Kidney (tissue), 22 donors: ENCODE measurements at places on chromosomes 16 and 17. TPM values are rescaled to one million over a fixed set of nuclear protein-coding genes. Genes with fewer than 3 reads are reported as not detected.

DNA sequence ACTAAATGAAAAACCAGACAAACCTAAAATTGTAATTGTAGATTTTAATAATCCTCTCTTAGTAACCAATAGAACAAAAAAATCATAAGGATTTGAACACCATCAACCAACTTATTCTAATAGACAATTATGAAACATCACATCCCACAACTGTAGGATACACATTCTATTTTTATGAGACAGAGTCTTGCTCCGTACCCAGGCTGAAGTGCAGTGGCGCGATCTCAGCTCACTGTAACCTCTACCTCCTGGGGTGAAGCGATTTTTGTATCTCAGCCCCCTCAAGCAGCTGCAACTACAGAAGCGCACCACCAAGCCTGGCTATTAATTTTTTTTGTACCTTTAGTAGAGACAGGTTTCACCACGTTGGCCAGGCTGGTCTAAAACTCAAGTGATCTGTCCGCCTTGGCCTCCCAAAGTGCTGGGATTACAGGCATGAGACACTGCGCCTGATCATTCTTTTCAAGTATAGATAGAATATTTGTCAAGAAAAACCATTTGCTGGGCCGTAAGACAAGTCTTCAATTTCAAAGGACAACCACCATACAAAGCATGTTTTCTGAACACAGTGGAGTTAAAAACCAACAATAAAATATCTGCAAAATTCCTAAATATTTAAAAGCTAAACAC, 49.8 kb downstream of the CREBBP start:
- no peak for DNase-seq

DNA sequence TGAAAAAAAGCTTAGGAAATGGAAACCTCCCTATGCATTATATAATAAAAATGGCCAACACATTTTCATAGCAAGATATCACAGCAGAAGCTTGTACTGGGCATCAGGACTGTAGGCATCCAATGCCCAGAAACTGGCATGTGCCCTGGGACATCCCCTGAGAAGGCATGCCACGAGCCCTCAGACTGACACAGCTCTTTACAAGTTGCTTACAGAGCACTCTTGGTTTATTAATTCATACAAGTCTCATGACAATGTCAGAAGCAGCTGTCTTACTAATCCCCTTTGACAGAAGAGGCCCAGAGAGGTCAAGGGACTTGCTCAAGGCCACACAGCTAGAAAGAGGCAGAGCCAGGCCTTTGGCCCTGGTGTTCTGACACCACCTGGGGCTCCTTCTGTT, 5.6 kb upstream of the CCL2 start:
- DNase-seq = no peak

DNA sequence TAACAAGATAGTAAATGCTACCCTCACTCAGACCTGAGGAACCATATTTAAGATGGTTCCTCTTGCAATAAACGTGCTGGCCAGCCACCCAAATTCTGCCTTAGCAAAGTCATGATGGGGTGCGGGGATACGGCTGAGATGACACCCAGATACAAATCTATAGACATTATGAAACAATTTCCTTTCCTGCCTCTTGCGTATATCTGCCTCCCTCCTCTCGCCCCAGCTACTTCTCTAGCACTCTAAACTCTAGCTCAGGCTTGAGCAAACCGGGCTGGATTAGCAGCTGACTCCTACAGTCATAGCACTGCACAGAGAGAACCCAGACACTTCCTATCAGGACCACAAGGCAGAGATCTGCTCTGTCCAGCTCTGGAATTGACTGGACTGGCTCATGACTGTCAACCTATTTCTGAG, 22.3 kb downstream of the CD300LF start:
- DNase-seq = peak; percentile 21

- no peak for DNase-seq
Observed at GRCh38 chr16:72517154-72517553, 345.2 kb upstream of the PMFBP1 start.

DNA sequence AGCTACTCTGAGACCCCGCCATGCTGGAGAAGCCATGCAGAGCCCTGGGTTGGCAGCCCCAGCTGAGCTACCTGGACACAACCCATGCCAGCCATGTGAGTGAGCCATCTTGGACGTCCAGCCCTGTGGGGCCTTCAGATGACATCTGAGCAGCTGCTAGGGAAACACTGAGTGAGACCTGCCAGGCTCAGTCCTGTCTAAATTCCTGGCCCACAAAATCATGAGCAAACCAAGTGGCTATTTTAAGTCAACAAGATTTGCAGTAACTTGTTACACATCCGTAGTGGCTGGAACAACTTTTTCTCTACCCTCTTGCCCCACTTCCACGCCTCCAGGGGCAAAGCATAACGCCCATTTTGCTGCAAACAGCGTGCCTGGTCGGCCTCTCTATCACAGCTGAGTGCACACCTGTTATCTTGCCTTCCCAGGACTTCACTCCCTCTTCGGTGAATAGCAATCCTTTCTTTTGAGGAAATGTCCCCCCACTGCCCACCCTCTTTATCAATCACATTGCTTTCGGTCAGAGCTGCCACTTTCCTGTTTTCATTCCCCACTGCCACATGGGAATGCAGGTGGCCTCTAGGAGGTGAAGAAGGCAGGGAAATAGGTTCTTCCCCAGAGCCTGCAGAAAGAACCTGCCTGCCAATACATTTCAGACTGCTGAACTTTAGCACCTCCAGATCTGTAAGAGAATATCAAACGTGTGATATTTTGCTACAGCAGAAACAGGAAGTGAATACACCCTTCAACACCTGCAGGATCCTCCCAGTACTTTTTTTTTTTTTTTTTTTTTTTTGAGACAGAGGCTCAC, 7.4 kb upstream of the SCIMP start:
- DNase-seq = no peak

DNA sequence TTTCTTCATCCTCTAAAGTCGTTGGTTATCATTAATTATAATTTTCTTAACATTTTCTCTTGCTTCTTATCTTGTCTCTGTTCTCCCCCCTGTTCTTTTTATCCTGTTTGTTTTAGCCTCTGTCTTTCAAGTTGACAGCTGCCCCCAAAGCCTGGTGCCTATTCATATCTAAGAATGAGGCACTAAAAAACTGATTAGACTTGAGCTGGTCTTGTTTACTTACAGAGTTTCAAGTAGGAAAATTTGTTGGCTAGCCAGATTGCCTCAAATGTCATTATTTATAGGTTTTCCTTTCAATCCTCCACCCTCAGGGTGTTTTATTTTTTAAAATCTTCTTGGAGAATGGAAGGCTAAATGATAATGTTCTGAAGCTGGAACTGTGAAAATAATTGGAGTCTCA, 236.0 kb downstream of the UTP18 start:
- DNase-seq = no peak

HOXB8 gene
- polyA plus RNA-seq = 19.3 TPM
